ENCODE measurements at places on chromosomes 2 and 18. TPM values are rescaled to one million over a fixed set of nuclear protein-coding genes. Genes with fewer than 3 reads are reported as not detected.

TRABD2A gene
- total RNA-seq, result 93.7 TPM

PLGLB1 gene
- 2.3 TPM for total RNA-seq

DNA sequence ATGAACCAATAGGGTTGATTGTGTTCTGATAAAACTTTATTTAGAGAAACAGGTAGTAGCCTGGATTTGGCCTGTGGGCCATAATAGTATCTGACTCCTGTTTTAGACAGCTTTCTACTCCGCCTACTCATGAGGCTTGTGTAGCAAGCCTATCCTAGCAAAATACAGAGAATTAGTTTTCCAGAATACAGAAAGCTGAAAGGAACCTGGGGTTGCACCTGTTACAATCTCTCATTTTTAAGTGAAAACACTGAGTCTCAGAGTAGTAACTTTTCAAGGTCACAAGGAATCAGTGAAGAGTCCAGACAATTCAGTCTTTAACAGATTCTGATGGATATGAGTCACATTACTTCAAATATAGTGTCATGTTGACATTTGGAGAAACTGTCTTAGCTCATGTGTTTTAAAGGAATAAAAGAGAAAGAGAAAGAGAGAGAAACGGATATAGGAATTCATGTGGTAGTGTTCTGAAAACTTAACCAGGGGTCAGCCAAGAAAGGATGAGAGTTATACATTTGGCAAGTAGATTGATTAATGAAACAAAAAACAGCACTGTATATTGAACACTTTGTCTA, 17.0 kb downstream of the ARHGAP28 start:
- DNase-seq, result no peak

- no peak for DNase-seq
Observed at GRCh38 chr18:48696218-48696617, 157.4 kb downstream of the CTIF start.

DNA sequence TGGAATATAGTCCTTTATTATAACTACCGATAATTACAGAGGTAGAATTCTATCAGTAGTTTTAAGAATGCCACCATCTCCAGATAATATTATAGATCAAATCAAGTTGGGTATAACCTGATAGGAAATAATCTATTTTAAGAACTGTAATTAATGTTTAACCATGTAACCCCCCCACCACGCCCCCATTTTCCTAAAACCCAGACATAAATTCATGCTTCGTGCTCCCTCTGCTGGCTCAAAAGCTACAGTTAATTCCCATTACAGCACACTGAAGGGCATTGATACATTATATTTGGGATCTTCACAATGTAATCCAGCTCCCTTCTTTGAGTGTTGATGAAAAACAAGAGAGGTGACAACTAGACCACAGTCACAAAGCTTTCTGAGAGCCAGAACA, 228.0 kb upstream of the SMAD7 start:
- no peak for DNase-seq

VWC2L gene
- not detected for total RNA-seq

DNA sequence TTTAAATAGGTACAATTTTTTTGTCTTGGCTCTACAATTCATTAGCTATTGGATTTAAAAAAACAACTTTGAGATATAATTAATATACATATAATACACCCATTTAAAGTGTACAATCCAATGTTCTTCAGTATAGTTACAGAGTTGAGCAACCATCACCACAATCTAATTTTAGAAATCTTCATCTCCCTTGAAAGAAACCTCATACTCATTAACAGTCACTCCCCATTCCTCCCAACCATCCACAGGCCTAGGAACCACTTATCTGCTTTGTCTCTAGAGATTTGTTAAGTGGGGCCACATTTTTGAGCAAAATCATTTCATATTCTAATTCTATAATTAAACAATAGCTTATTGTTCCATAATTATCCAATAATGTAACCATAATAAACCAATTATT, 32.6 kb downstream of the MRPL33 start:
- DNase-seq, result no peak

DNA sequence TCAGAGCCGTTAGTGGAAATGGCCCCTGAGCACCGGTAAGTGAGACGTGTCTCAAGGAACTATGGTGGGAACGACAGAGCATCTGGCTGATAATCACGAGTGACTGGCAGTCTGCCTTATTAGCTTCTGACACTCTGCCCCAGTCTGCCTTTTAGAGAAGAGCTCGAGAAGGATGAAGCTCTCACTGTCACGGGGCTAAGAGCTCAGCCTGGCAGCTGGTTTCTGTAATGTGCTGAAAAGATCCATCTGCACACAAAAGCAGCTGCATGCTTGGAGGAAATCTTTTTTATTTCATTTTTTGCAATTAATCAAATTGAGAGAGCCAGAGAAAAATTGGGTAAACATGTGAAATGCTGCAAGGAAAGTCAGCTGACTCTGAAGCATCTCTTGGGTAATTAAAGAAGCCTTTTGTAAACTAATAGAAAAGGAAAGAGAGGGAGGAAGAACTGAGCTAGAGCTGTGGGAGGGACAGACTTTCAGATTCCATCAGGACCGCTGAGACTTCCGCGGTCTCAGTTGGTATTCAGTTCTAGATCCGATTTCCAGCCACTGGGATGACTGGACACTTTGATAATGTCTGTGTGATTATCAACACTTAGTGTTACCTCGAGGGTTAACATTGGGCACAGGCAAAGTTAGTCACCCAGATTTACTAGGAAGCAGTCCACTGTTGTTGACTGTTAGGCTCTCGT, 24.4 kb downstream of the MBP start:
- DNase-seq, result no peak

- no peak for DNase-seq
Observed at GRCh38 chr2:172640389-172640788, 84.5 kb downstream of the PDK1 start.

DNA sequence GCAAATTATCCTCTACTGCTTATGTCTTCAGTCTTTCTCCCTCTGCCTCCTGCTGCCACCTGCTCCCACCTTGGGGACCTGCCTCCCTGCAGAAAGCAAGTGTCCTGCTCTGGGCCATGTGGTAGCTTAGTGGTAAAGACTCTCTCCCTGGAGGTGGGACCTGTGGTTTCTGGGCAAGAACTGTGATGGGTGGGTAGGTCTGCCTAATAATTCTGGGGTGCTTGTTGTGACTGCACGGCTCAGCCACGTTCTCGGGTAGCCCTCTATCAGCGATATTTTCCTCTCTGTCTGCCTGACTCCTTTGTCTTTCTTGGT, 16.4 kb upstream of the CD28 start:
- DNase-seq, result no peak

PRKAG3 gene
- total RNA-seq, result not detected

- no peak for DNase-seq
Observed at GRCh38 chr2:108869542-108869941, 83.0 kb downstream of the CCDC138 start.

CD28 gene
- 174 TPM for total RNA-seq

GRCh38 chr2:236526455-236527158, 43.0 kb upstream of the ACKR3 start:
- no peak for DNase-seq

GRCh38 chr2:110115291-110116032, at the start of gene MALL:
MALL (minus strand) TSS chr2:110115822; CDS start chr2:110115792, 30 bp downstream.
- DNase-seq, result no peak

DNA sequence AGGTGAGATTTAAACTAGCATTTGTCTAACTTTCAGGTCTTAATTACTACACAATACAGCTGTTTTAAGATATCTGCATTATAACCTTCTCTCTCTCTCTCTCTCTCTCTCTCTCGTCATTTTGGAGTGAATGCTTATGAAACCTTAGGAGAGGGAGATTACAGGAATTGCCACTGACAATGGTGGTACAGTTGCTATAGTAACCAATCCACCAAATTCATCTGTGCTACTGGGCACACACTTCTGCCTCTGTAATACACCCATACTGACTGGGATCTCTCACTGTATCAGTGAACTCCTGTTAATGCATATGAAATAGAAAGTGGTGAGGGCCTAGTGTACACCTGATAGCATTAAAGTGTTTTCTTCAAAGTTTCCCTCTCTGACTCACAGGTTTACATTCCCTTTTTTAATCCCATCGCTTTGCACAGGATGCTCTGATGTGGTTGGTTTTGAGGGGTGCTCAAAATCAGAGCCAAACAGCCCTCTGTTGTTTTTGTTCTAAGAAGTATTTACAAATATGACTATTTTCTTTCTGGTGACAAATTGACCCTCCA, 13.1 kb downstream of the KLHL14 start:
- no peak for DNase-seq

DNA sequence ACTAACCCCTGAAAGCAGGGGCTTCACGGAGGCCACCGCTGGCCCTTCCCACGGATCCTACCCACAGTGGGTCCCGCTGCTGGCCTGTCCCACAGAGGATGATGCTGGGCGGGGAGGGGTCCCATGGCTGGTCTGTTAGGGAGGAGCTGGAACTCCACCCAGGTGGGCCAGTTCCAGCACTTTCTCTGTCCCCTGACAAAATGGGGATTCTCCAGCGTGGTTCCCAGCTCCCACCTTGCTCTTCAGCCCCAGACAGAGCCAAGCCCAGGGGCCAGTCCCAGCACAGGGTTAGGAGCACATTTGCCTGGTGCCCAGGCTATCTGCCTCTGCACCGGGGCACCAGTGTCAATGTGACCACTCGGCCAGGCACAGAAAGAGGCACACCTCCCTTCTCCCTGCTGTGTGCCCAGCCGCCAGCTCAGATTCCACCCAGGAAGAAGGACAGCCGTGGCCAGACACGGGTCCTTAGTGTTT, 50.0 kb downstream of the ANKMY1 start:
- no peak for DNase-seq

DNA sequence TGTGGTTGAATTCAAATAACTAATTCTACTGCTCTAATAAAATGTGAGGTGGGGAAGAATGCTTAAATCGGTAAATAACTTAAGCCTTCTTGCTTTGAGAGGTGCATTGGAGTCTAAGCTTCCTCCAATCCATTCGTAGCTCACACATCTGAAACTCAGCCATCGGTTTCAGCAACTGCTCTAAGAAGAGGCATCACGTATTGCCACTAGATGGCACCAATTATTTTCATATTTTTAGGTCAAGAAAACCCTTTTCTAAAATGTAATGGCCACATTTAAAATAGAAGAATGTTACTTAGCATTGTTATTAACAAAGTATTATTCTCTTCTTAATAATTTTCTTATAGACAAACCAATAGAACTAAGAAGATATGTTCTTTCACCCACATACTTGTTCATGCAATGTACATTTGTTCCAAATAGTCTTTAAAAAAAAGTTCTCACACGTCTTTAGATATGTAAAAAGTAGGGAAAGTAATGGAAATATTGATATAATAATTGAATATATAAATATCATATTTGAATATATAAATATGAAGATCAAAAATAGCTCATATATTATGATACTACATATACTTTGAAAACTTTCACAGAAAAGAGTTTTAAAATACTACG, 229.8 kb downstream of the CCDC178 start:
- no peak for DNase-seq

DNA sequence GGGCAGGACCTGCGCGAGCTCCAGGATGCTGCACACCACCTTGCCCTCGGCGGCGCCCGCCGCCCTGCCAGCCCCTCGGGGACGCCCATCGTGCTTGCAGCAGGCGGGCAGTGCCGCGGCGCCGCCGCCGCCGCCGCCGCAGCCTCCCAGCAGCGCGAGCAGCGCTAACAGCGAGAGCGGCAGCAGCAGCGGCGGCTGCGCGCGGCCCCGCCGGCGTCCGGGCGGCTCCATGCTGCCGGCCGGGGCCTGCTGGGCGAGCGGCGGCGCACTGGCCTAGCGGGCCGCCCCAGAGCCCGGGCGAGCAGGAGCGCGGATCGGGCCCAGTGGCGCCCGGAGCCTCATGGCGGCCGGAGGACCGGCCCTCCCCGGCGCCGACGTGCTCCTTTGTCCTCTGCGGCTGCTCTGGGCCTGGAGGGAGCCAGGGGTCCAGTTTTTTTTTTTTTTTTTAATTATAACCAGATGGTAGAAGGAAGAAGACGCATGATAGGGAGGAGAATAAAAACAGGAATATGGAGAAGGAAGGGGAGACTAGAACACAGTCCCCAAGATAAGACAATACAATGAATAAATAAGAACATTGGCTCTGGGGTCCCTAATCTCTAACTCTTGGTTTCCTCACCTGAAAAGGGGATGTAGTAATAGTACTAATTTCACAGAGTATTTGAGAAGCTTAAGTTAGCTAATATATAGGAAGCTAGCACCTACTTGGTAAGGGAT, 17.1 kb upstream of the ANKRD62 start:
- no peak for DNase-seq

AQP12B gene
- total RNA-seq, result not detected

GRCh38 chr2:168539945-168540344, 83.9 kb downstream of the CERS6 start:
- DNase-seq, result no peak

GRCh38 chr2:118696786-118697465, 150.5 kb downstream of the EN1 start:
- DNase-seq, result no peak

CAB39 gene
- 89.8 TPM for total RNA-seq

GLI2 gene
- total RNA-seq, result not detected

PLA2R1 gene
- not detected for total RNA-seq

DNA sequence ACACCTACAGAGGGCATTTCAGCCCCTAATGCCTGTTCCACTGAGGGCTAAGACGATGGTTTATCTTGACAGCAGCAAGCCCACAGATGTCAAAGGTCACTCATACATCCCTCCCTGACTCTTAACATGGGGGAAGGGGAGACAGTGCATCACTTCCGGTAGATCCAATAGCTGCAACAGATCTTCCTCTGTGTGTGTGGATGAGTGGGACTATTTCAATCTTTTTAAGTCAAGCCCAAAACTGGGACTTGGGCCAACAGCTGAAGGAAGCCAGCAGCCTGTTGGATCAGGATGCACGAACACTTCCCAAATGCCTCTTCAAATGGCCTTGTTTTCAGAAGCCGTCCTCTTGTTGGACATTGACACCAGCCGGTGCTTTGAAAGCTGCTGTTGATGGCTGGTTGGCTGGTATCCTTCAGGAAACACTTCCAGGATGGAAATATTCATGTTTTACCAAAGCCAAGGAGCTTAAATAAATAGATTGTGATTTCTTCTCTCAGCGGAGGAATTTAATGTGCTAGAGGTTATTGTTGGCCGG, 59.2 kb downstream of the IL1R2 start:
- DNase-seq, result no peak

UBE2E3 gene
- total RNA-seq, result 38.2 TPM

CNTNAP5 gene
- total RNA-seq, result not detected

DNA sequence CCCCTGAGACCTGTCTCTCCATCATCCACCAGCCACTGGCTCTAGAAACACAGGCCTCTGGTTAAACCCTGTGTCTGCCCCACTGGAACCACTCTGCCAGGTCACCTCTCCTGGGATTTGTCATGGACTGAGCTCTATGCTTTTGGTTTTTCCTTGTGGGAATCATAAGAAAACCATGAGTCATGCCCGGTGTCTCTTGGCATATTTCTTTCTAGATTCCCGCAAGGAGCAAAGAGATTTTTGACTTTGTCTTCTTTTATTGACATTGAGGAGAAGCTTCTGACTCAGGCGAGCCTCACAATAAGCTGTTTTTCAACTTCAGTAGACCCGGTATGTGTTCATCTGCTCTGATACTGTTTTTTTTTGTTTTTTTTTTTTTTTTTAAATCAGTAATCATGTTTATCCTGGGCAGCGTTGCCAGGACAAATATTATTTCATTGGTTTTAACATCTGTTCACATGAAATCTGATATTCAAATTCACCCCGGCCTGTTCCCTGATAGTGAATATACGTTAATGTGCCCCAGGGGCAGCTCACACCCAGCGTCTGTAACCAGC, 207.1 kb downstream of the ACKR3 start:
- no peak for DNase-seq

HAAO gene
- 0.37 TPM for total RNA-seq

- no peak for DNase-seq
Observed at GRCh38 chr2:233603520-233603919, 13.9 kb upstream of the UGT1A8 start.

Measured in T-helper 17 cell (primary cell).